ENCODE measurements at places on chromosomes 2 and 18. TPM values are rescaled to one million over a fixed set of nuclear protein-coding genes. Genes with fewer than 3 reads are reported as not detected.

The ABCB11 gene
- polyA plus RNA-seq = 0.04 TPM

DNA sequence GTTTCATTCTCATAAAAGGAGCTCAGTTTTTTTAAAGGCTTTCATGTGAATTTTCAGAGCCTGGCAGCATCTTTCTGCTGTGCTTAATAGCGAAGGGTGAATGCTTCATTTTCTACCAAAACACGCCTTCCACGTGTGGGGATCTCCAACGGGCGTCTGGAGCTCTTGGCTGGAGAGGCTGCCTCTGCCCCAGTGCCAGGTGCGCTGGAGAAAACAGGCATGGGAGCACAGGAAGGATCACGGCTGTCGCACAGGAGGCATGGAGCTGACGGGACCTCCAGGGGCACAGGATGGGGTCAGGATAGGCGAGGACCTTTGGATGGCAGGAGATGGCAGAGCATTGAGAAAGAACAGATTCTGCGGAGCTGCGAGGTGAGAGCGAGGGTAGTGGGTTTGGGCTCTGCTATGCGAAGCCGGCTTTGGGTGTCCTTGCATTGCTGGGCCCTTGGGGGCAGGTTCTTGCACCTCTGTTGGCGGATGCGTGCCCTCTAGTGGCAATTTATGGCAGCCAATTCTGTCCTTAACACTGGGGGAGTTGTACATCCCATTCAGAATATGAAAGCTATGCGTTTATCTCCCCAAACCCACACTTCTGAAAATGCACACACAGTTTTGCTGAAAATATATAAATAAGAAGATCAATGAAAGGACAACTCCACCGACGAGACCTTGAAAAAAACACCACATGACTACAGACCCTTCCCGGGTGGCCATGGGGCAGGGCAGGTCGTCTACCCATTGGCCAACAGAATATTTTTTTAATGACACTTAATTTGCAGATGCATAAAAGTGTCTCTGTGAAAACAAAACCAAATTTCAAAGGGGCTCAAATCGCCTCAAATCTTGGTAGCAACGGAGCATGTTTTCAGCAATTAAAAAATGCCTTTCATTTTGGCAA is 90.4 kb upstream of the SLC35G4 start:
- peak; percentile 52 for DNase-seq

- DNase-seq = no peak
These were observed 90.0 kb upstream of the ALPP start for GRCh38 chr2:232288489-232289030.

The GAREM2 gene
- 1.1 TPM for polyA plus RNA-seq

DNA sequence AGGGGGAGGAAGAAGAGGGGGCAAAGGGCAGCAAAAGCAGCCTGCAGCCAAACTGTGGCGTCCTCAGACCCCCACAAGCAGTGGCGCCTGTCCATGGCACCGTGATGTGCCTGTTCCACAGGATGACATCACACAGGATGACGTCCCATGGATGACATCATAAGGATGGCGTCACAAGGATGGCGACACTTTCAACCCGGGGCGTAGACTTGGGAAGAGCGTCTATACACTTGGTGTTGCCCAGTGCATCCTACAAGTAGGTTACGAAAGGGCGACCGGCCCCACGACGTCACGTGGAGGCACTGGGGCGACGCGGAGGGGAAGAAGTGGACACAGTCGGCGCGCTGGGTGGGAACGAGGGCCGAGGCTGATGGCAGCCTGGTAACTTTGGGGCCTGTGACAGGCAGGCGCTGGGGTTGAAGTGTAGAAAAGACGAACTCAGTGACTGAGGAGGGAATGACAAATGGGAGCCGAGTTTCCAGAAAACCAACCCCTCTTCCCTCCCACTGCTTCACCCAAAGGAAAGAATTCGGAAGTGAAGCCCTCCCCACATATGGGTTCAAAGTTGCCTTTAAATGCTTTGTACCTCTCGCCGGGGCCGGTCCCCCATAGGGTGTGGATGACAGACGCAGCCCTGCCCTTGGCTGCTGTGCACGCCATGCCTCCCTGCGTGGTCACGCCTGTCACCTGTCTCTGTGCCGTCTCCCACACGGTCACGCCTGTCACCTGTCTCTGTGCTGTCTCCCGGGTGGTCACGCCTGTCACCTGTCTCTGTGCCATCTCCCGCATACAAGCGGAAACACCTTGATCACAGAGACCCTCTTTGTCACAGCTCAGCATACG is 13.4 kb upstream of the KCNG2 start:
- DNase-seq = no peak

Measured in pancreas (tissue), 10 donors.